ENCODE measurements at places on chromosomes 1 and 21. TPM values are rescaled to one million over a fixed set of nuclear protein-coding genes. Genes with fewer than 3 reads are reported as not detected.

Gene MAP1LC3C
- not detected for total RNA-seq

Gene PTPRC
- total RNA-seq: 17.9 TPM

Gene KCNJ15
- total RNA-seq: not detected

Gene IFI6
- 8.3 TPM for total RNA-seq

Gene KRTAP21-3
- total RNA-seq: not detected

Gene CCDC185
- not detected for total RNA-seq

Gene ERI3
- 35.6 TPM for total RNA-seq

Gene TOMM20
- 81.2 TPM for total RNA-seq

Gene OPRD1
- 1.1 TPM for total RNA-seq

Gene ARTN
- total RNA-seq: 6.9 TPM

Gene GCSAML
- 0.32 TPM for total RNA-seq

Gene TTC4
- 15.2 TPM for total RNA-seq

Gene BNIPL
- total RNA-seq: 1.1 TPM

Gene LCE1B
- not detected for total RNA-seq

Gene WNT9A
- total RNA-seq: 2.4 TPM

Gene UAP1
- 123 TPM for total RNA-seq

Gene CD48
- total RNA-seq: 6.1 TPM

Gene CFAP107
- not detected for total RNA-seq

Gene CHI3L1
- 0.58 TPM for total RNA-seq

Measured in mucosa of descending colon (tissue), 3 donors.